NT2/D1 (cell line): ENCODE measurements at places on chromosomes 5 and 9.

- no peak for DNase-seq
Measured at GRCh38 chr5:65482296-65482735, 596 bp upstream of the ADAMTS6 start.

- no peak for DNase-seq
Measured at GRCh38 chr9:9112001-9112720, 1312.6 kb upstream of the DMAC1 start.

GRCh38 chr5:158644301-158644700, 455.4 kb downstream of the EBF1 start:
- no peak for DNase-seq

DNA sequence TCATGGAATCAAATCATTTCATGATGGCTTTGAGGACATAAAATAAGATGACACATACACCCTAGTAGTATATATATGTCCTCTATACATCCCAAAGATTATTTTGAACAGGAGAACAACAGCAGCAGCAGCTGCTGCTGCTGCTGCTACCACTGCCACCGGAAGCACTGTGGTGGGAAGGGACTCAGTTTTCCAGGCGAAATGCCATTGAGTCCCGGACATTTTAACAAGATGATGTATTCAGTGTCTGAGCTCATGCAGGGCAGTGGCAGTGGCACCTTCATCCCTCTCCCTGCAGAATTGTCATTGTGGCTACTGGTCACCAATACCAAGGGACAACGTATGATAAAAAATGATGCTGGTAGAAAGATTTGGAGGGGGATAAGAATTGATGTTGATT, 151.3 kb downstream of the CHSY3 start:
- no peak for DNase-seq

GRCh38 chr9:3807601-3808000, 281.8 kb upstream of the RFX3 start:
- no peak for DNase-seq

- DNase-seq: no peak
Measured at GRCh38 chr5:181234455-181235306, 9.0 kb downstream of the RACK1 start.
